Activated CD8-positive, alpha-beta memory T cell treated with anti-CD3 and anti-CD28 coated beads for 4 hours (primary cell): ENCODE measurements at places on chromosomes 7 and 10.

GRCh38 chr7:67105377-67105776, 108.7 kb downstream of the TYW1 start:
- DNase-seq, result no peak

DNA sequence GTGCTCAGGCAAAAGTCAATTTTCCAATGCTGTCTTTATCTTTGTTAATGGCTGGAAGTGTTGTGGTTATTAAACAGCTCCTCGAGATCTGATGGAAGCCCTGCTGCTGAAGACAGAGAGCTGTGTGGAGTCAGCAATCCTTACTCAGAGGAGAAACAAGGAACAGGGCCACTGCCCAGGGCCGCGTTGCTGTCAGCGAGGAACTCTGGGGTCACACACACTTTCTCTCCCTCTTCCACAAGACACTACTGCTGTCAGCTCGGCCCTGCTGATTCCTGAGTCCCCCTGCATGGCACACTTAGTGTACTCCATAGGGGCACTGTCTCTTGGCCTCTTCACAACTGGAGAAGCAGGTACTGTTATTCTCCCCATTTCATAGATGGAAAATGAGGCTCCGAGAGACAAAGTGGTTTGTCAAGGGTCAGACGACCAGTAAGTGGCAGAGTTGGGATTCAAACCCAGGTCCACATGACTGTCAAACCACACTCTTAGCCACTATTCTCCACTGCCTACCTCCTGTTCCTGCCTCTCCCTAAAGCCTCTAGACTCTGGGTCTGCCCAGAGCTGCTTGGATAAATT, 29.3 kb upstream of the PDCD4 start:
- DNase-seq, result no peak

GRCh38 chr10:49622426-49623425, 8.9 kb downstream of the CHAT start:
- no peak for DNase-seq

DNA sequence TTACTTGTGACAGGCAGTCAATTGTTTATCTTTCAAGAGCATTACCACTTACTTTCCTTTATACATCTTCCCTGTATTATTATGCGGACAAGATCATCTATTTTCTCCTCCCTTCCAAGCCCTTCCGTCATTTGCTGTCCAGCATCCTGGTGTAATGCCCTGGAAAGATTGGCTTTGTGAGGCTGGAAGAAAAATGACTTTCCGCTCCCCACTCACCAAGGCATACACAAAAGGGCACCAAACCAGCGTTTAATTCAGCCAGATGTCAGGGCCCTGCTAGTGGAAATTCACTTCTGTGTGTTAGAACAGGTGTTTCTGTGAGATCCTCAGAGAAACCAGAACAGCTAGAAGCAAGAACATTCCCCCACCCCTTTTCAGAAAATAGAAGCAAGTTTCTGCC, 128.1 kb upstream of the NANOS1 start:
- DNase-seq, result no peak

DNA sequence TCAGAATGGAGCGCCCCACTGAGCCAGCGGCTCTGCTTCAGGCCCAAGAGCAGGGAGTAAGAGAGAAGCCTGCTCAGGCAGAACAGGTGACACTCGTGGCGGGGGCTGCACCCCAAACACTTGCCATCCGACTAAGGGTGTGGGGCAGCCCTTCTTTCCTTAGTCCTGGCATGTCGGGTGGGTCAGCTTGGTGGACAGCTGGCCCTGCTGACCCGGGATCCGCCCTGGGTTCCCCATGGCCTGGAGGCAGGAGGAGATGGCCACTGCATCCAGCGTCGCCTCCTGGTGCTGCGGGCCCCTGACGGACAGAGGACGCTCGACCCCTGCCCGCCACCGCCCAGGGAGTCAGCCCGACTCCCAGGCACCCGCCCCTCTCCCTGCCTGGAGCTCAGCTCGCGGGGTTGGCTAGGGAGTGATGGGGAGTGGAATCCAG, 1.2 kb upstream of the PAOX start:
- no peak for DNase-seq

GRCh38 chr7:81469869-81470723, 299.8 kb downstream of the HGF start:
- DNase-seq, result no peak
